Stimulated activated CD4-positive, alpha-beta T cell treated with anti-CD3 and anti-CD28 coated beads, Interleukin-1b, Interleukin-23, amount 100 ng/mL, for 1 hour (primary cell): ENCODE measurements at places on chromosomes 6 and 20.

GRCh38 chr20:9126527-9126926 lies 57.6 kb downstream of the PLCB4 start:
- DNase-seq = no peak

GRCh38 chr6:167748458-167749379 lies 78.0 kb upstream of the AFDN start:
- no peak for DNase-seq

DNA sequence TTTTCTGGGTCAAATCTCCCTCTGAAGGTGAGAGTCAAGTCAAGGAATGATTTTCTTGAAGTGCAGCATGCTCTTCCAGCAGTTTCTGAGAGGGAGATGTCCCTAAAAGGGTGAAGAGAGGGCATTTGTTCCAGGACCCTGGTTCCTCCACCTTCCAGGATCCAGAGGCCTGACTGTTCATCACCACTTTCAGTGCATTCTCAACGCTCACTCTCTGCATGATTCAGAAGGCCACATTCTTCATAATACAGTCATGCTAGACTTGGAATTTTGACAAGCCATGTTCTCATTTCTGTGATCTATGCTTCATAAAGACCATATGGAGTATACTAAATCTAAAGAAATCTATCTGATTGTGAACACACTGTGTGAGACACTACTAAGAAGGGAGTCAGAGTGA lies 85.1 kb downstream of the PDE7B start:
- DNase-seq = no peak

DNA sequence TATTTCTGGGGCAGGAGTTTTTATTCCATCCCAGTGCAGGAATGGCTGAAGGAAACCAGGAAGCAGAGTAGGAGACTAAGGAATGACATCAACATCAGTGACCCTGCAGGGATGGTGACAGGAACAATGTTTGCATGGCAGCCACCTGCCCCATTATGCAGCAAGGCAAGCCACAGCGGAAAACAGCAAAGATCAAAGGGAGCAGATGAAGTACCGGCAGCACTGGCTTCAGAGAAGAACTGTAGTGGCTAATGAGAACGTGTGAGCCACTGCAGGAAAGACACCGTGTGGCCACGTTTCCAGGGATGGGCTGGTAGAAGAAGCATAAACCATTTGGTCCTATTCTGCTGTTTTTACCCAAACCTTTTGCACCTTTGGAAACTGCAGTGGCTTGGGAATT lies 52.9 kb upstream of the TAB2 start:
- DNase-seq = peak; percentile 26

DNA sequence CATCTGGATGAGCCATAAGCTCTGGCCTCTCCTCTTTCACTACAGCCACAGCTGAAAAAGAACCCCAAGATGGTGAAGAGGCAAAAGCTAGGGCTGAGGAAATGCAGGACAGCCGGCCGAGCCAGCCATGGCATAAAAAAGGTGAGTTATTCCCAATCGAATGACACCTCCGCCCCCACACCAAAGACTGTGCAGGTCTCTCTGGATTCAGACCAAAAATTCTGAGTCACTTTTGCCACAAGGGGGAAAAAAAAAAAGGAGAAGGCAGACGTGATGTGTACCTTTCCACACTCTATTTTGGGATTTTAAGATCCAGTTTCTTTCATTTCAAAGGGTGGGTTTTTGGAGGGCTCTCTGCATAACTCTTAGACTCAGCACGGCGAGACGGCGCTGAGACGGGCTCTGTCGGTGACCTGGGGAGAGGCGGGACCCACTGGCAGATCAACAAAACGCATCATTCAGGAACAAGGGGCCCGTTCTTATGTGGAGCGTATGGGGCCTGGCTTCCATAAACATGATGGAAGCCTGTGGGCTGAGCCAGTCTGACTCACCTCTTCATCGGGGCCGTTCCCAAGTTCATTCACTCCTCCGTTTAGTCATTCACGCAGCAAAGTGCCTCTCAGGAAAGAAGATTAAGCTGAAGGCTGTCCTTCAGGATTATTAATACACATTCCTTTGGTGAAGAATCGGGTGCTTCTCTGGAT lies 54.8 kb downstream of the NFATC2 start:
- DNase-seq = no peak

DNA sequence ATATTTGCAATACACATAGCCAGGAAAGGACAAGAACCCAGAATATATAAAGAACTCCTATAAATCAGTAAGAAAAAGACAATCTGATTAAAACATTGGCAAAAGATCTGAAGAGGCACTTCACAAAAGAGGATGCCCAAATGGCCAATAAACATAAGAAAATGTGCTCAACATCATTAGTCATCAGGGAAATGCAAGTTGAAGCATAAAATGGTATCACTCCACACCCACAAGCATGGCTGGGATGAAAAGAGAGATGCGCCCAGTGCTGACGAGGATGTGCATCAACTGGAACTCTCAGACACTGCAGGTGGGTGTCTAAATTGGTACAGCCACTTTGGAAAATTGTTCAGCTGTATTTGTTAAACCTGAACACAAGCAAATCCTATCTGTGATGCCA lies 42.4 kb upstream of the MLN start:
- no peak for DNase-seq

DNA sequence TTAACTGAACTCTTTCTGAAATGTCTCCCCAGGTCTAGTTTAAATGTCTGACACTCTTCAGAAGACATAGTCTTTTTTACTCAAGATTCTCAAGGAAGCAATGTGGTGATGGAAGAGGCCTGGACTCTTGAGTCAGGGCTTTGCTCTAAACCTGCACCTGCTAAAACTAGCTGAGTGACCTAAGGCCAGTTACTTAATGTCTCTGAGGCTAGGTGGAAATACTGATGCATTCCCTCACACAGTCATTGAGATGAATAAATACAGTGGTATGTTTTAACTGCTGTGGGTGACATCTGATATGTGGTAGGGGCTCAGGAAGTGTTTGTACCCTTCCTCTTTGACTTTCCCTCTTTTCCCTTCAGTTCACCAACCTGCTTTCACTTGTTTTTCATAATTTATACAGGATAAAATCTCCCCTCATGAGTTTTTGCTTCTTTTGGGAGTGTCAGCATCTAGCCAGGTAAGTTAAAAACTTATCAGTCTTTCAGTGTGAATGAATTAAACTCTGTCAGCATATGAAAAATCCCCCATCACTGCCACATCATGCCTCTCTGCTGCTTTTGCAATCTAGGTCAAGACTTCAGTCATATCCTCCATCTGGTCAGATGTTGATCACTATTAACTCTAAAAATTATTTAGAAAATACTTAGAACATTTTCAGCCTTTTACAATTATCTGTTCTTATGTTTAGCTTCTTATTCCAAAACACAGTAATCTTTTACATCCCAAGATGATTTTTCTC lies 178.7 kb upstream of the TNFAIP3 start:
- no peak for DNase-seq

- no peak for DNase-seq
These were observed 383.2 kb downstream of the SAMD5 start for GRCh38 chr6:147891671-147892070.

- DNase-seq = no peak
These were observed 54.3 kb downstream of the PDE7B start for GRCh38 chr6:135905604-135906300.

DNA sequence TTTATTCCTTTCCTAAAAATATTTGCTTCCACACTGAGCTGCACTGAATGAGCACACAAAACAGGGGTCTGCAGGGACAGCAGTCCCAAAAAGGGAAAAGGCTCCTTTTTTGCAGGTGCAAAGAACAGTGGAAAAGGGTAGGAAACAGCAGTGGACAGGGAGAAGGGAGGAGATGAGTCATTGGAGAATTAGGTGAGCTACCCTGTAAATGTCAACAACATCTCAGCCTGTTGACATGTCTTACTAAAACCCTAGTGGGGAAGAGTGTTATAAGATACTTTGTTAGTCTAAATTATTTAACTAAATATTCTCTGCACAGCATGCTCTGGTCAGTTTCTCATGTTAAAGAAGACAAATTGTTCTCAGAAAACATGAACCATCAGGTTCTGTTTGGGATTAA lies 151.5 kb upstream of the FBXL4 start:
- no peak for DNase-seq

DNA sequence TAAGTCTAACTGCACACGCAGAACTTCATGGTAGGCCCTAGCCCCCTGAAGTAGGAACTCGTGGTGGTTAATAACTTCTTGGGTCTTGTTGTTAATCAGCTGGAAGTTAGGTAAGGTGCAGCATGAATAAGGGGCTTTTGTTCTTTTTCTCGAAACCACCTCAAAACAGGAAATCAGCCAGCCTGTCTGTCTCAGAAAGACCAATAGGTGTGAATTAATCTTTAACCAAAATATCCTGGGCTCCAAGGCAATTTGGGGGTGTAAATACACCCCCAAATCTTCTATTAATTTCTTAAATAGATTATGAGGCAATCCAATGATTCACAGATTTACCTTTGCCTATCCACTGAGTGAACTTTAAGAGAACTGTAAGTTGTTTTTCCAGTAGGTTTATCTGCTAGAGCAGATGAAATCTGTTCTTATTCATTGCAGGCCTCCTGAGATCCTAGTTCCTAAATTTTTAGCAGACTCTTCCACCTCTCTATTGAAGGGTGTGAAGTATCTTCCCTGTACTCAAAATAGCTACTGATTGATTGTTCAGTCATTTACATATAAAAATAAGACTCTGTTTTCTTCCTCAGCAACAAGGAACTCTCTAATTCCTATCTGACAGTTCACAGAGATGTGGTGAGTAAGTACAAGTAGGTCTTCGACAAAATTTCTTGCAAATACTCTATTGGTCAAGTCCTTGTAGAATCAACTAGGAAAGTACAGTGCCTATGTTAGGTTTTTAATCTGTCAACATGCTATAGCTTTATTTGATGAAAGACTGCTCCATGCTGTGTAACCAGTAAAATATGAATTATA lies 427.1 kb upstream of the NOX3 start:
- no peak for DNase-seq

- no peak for DNase-seq
These were observed 265.1 kb upstream of the PRDM1 start for GRCh38 chr6:105821027-105821426.

- no peak for DNase-seq
These were observed 65.3 kb upstream of the ID4 start for GRCh38 chr6:19771753-19772336.

DNA sequence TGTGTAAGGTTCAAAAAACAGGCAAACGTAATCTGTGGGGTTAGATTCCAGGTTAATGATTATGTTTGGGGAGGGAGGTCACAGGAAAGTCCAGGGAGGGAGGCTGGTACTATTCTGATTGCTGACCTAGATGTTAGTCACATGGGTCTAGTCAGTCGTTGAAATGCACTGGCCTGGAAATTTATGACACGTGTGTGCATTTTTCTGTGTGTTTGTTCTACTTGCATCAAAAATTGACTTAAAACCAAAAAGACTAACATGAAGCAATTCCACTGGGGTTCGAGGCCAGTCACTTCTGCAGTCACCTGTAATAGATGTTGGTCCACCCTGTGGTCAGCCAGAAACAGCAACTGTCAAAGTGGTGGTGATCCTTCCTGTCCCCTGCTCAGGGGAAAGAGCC lies 104.2 kb upstream of the MLN start:
- no peak for DNase-seq

DNA sequence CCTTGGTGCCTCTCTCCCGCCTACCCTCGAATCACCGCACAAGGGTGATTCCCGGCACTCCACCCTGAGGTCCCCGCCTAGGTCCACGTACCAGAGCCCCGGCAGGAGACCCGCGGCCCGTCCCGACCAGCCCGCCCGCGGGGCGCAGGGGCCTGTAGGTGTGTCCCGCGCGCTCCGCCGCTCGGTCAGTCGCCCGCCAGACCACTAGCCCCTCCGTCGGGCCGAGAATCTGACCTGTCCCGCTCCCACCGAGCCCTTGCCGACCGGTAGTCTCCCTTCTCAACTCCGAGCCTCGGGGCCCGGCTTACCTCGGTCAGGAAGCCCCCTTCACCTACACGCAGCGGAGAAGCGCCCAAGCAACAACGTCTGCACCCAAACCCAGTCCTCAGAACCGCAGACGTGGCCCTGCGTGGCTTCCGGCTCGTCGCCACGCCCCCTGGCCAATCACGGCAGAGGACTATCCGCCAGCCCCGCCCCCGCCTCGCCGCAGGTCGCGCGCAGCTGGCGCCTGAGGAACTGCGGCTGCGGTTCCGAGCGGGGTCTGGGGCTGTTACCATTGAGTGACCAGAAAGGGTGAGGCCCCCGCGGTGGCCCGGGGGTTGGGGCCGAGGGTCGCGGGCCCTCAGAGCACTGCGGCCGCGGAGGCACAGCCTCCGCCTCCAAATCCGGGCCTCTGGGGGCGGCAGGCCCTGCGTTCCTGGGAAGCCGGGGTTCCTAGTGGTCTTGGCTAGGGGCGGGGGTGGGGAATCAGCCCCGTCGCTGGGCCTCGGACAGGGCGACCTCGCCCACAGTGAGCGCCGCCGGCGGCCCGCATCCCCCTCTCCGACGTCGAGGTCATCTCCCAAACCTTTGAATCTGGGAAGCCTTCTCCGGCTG lies at the start of the genes PGM3 and RWDD2A:
Gene PGM3 (minus strand): TSS at position 395 of the 876 bp plus-strand sequence. CDS start 2,253 bp downstream, outside the sequence.
Gene RWDD2A (plus strand): TSS at position 487 of the 876 bp plus-strand sequence. CDS start 1,095 bp downstream, outside the sequence.
- DNase-seq = peak; percentile 67

GRCh38 chr6:157539900-157540752 lies 159.1 kb downstream of the ZDHHC14 start:
- no peak for DNase-seq

DNA sequence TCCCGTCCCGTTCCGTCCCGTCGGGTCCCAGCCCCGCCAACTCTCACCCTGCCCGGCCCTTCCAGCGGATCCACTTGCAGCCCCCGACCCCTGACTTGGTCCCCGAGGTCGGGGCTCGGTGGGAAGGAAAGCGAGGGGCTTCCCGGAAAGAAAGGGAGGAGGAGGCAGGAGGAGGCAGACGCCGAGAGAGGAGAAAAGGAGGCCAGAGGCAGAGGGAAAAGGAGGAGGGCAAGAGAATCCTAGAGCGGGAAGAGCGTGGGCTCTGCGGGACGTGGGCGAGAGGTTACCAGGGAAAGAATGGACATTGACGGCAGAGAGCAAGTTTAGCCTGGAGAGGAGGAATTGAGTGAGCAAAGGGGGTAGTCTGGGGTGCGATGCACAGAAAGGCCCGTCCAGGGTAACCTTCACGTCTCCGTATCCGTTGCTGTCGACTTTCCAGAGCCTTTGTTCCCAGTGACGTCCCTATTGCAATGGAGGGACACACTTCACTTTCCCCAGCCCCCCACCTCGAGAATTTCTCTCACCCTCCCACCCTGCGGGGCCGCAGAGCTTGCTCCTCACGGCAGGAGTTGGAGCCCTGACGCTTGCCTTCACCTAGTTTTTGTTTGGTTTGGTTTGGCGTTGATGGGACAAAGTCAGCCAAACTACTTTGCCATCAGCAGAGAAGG lies 477 bp upstream of the MOXD1 start:
- DNase-seq = no peak

- no peak for DNase-seq
These were observed 11.9 kb upstream of the LATS1 start for GRCh38 chr6:149729824-149730223.

DNA sequence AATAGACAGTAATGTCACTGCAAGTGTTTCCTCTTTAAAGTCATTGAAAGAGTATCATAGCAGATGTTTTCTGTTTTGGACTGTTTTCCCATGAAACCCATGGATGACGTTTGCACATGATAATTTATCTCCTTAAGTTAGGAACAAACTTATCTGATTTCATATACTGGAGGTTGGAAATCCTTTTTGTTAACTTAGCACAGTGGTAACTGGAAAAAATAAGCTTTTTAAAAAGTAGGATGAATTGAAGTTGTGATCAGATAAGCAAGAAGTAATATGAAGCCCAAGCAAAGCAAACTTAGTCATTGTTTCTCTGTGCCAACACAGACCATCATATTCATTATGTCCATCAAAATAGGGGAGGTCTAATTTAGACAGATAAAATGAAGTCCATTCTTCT lies 61.6 kb downstream of the PLCB4 start:
- no peak for DNase-seq
